ENCODE measurements at places on chromosomes 6 and 20.

- no peak for DNase-seq
Observed at GRCh38 chr20:63255931-63256704, 1.9 kb upstream of the NKAIN4 start.

DNA sequence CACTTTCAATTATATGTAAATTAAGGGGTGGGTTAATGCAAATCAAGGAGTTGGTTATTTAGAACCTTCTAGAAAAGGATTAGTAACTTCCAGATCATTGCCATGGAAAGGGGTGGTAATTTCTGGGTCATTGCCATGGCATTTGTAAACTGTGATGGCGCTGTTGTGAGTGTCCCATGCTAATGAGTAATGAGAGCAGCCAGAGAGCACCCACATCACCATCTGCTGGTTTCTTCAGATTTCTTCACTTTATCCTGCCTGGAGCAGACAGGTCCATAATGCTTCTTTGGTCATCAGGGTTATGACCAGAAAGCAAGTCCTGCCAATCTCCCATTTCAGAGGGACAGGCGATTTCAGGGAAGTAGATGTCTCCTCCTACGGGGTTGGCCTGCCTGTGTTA, 311.3 kb upstream of the CNR1 start:
- DNase-seq = no peak

DNA sequence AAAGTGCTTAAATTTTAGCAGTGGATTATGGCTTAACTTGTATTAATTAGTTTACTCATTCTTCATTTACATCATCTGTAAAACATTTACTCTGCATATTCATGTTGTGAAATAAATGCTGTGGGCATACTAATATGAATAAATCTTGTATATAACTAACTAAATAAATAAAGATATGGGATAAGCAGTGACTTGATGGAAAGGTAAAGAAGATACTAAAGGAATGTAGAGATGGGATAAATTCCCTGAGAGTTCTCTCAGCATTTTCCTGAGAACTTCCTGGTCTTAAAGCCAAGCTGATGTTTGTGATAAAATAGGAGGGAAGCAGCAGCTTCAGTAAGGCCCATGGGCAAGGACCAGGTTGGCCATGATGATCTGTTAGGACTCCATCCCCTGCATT, 652.1 kb downstream of the RNF144B start:
- no peak for DNase-seq

- DNase-seq = no peak
Observed at GRCh38 chr6:142839686-142840040, 105.3 kb downstream of the HIVEP2 start.

- DNase-seq = no peak
Observed at GRCh38 chr6:163420289-163420614, 5.7 kb downstream of the QKI start.

DNA sequence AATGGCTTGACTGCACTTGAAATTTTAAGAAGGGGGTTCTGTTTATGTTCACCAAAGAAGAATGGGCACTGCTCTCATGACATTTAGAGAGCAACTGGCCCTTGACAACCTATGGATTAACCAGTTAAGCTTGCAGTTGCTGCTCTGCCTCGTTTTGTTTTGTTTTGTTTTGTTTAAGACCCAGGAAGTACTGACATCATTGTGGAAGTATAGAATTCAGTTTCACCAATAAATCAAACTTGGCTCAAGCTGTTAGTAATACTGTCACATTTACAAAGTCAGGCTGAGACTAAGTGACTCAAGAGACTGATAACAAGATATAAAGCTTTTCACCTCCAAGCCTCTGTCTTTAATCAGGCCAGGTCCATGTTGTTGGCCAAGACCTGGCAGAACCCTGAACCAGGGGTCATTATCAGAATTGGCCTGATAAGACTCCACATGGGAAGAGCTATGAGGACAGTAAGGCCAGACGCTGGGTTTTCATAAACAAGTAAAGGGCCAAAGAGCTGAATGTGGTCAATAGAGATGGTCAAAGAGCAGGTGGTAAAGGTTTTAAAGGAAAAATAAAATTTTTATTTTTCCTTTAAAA, 99.4 kb upstream of the VGLL2 start:
- DNase-seq = no peak

- DNase-seq = no peak
Observed at GRCh38 chr6:68233623-68234022, 401.5 kb upstream of the ADGRB3 start.

DNA sequence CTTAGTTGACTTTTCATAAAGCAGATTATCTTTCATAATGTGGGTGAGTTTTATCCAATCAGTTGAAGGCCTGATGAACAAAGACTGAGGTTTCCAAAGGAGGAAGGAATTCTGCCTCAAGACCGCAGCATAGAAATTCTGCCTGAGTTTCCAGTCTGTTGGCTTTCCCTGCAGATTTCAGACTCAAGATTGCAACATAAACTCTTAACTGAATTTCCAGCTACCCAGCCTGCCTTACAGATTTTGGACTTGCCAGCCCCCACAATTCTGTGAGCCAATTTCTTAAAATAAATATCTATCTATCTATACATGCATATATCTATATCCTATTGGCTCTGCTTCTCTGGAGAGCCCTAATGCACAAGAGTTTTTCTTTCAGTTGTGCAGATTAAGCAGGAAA, 57.3 kb upstream of the SMLR1 start:
- DNase-seq = no peak
